ENCODE measurements at places on chromosomes 3 and 15.

- DNase-seq, result peak; percentile 53
Observed at GRCh38 chr15:89750560-89751542, at the start of gene MESP1. TSS of gene MESP1 (minus strand) at chr15:89751249. CDS start at chr15:89751231, 18 bp downstream.

DNA sequence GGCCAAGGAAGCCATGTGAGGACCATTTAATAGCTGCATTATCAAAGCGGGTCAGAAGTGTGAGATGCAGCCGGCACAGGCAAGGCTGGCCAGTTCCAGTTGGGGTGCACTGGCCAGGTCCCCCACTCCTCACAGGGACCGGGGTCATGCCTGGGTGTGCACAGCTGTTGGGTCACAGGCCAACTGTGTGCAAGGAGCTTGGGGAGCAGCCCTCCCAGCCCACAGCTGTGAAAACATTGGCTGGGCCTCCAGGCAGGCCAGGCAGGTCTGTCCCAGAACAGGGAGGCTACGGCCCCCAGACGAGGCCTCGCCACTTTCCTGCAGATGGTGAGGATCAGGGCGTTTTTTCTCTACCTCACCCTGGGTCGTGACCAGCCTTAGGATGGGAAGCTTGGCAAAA lies 521.0 kb downstream of the NTRK3 start:
- DNase-seq, result no peak

DNA sequence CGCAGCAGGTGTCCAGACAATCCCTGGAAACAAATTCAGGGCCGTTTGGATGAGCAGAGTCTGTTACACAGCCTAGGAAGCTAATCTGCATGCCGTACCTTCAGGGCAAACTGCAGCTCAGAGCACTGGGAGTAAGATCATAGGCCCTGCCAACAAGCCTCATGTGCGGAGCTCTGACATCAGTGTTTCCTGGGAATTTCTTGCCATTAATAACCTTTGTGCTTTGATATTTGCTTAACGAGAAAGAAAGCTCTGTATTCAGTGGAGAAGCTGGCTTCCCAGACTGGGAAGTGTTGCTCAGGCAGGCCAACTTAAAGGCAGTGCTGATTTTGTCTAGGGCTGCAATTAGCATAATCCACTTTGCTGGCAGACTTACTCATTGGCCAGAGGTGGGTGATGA lies 116.1 kb upstream of the KLHL25 start:
- DNase-seq, result no peak

- DNase-seq, result no peak
Observed at GRCh38 chr3:100769693-100770092, 60.4 kb downstream of the TFG start.

DNA sequence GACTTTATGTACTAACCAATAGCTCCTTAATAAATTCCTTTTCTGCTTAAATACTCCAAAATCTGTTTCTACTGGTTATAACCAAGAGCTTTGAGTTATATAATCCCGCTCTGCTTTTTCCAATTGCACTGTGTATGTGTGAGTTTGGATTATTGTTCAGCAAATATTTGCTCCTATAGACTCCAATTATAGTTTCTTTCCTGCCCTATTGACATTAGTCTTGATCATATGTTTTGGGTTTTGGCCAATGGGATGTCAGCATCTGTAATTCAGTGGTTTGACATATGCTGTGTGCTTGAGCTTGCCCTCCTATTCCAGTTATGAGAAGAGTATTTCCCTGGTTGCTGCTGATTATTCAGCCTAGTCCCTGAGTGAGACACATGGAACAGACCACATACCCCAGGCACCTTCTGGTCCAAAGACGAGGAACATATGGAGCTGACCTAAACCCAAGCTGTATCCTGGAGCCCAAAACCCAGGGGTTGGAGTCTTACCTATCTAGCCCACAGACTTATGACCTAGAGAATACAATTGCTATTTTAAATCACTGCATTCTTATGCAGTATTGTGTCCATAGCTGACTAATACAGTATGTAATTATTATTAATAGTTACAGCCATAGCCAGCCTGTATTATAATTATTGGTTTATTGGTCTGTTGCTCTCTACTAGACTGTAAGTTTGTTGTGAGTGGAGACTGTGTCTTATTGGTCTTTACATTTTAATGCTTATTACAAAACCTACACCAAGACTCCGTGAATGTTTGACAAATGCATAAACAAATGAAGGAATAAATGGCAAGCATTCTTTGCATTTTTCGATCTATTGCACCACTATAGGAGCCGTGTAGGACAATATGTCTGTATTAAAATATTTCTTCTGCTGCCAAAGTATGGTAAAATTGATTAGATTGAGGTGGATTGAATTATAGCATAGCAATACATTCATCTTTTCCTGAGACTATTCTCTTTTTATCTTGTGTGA lies 11.7 kb upstream of the ZNF280D start:
- no peak for DNase-seq

GRCh38 chr3:172210355-172210754 lies 171.0 kb downstream of the FNDC3B start:
- no peak for DNase-seq

GRCh38 chr3:1955170-1955569 lies 143.5 kb upstream of the CNTN4 start:
- DNase-seq, result no peak

- DNase-seq, result no peak
Observed at GRCh38 chr15:65083262-65083701, 6.7 kb downstream of the KBTBD13 start.

- DNase-seq, result no peak
Observed at GRCh38 chr3:132290833-132291232, 26.4 kb upstream of the ACP3 start.

DNA sequence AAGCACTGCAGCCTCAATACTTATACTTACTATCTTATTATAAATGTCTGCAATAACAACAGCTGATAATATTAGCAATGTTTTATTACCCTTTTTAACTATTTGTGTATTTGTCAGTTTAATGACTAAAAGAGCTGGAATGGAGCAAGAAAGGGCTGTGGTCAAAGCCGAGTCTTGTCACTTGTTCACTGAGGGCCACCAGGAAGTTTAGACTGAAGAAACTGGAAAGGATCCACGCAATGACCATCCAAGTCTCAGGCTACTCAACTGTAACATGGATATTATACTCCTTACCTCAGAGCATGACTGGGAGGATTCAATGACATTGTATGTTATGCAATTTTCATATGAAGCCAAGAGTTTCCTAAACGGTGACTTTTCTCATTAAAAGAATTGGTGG lies 90.4 kb downstream of the TJP1 start:
- no peak for DNase-seq

GRCh38 chr3:194640829-194641228 lies 7.6 kb upstream of the TMEM44 start:
- DNase-seq, result peak; percentile 6

DNA sequence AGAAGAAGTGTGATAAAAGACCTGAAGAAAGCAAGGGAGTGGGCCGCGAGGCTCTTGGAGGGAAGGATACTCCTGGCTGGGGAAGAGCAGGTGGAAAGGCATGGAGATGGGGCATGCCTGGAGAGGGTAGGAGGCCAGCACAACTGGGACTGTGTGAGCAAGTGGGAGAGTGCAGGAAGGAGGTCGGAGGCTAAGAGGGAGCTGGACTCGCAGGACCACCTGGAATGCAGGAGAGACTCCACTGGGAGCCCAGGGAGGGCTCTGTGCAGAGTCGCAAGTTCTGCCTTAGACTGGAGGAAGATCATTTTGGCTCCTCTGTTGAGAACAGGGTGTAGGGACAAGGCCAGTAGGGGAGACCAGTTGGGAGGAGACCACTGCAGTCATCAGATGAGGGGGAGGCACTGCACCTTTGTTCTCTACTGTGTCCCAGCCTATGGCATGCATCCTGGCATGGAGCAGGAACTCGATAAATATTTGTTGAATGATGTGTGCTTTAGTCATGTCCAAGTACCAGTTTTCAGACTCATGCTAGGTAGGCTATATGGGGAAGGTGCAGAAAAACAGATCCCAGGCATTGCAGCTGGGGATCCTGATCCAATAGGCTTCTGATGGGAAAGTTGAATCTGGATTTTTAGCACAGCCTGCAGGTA lies 13.7 kb downstream of the FAM107A start:
- no peak for DNase-seq

DNA sequence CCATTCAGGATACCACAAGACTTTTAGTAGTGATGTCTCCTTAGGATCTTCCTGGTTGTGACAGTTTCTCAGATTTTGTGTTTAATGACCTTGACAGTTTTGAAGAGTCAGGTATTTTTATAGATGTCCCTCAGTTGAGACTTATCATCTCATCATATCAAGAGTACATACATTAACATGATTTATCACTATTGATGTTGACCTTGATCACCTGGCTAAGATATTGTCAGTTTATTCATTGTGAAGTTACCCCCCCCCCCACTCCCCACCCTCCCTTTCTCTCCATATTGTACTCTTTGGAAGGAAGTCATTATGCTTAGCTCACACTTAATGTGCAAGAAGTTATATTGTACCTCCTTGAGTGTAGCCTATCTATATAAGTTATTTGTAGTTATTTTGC lies 42.9 kb downstream of the MGA start:
- no peak for DNase-seq

DNA sequence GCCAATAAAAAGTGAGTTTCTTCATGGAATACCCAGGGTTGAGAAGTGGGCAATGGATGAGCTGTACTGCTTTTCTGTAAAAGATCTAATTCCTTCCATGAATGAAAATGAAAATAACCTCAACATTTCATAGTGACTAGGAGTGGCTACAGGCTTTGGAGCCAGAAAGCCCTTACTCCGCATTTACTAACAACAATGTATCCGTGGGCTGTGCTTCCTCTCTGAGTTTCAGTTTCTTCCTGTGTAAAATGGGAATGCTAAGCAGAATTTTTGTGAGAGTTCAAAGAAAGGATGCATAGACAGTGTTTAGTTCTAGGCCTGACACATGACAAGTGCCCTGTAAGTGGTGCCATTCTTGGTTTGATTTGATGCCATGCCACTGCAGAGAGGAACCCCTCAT lies 47.5 kb upstream of the TM4SF1 start:
- no peak for DNase-seq

GRCh38 chr3:96776818-96777217 lies 37.6 kb upstream of the EPHA6 start:
- DNase-seq, result no peak

- DNase-seq, result no peak
Observed at GRCh38 chr3:49341996-49342395, 2.1 kb upstream of the USP4 start.

DNA sequence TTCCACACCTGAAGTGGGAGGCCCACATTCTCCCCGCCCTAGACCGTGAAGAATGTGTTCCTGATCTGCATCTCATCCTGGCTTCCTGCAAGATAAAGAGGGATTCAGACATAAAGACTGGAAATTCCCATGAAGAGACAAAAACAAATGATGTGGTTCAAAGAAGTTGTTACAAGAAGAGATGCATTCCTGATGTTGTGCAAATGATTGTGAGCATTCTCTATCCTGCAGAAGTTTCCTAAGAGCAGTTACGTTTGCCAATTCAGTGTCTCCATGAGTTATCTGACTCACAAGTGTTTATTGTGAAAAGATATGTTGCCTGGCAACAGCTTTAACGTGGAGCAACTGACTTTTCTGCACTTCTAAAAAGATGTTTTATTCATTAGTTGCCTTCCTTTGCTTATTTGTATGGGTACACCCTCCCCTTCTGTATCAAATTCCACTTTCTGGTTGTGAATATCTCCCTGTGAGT lies 107.8 kb downstream of the ZIC4 start:
- no peak for DNase-seq

- DNase-seq, result no peak
Observed at GRCh38 chr3:55818485-55818884, 331.4 kb upstream of the WNT5A start.

DNA sequence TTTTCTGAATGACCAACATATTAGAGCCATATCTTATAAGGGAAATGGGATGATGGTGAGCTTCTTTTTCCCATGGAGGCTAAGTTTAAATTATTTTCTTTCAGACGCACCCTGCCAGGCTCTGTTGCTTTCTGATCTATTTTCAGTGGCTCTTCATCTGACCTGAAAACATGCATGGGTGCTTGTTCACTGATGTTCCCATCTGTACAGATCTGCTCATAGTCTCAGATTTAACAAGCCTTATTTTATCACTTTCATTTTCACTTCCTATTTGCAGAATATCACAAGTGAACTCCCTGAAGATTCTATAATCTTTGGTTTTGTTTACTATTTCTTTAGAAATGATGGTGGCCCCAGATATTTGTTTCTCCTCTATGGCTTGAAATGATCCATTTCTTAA lies 31.1 kb upstream of the SUCLG2 start:
- DNase-seq, result no peak

- DNase-seq, result no peak
Observed at GRCh38 chr3:143124601-143125520, 5.3 kb downstream of the CHST2 start.

- no peak for DNase-seq
Observed at GRCh38 chr3:176958560-176958959, 238.7 kb downstream of the TBL1XR1 start.

GRCh38 chr3:2536575-2536974 lies 437.9 kb downstream of the CNTN4 start:
- DNase-seq, result no peak

- DNase-seq, result no peak
Observed at GRCh38 chr15:29064290-29064689, 178.5 kb downstream of the APBA2 start.

DNA sequence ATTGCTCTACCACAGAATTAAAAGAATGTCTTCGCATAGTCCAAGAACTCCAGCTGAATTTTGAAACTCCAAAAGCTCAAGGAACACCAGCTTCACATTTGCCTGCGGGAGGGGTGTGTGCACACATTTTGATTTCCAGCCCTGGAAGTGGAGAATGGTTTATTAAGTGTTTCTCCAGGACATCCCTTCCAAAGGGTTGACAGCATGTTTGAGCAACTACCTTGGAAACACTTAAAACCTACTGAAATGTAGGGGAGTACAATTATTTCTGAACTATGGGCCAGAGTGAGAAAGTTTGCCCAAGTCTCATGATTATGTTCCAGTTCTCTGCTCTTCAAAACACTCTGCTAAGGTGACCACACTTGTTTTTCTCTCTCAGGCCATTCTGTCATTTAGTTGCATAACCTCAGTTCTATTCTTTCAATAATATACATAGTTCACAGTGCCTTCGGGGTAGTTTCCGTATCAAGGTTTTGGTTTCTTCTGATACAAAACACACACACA lies 7.9 kb downstream of the ACP3 start:
- DNase-seq, result no peak

DNA sequence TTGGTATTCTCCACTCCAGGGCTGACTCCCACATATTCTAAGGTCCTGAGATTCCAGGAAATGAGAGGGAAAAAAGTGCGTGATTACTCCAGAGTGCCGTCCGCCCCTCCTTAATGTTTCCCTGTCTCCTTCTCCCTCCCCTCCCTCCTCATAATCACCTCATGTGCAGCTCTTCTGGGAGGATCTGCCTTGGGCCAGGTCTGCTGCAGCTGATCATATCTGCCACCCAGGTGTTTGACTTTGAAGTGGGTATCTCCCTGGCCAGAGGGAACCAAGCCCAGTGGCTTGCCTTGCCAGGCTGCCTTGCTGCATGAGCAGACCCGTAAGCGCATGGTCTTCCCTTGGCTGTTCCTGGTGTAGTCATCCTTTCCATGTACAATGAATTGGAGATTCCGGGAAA lies 28.1 kb upstream of the LRTM1 start:
- no peak for DNase-seq

- DNase-seq, result no peak
Observed at GRCh38 chr3:181006541-181006940, 17.0 kb upstream of the DNAJC19 start.

- no peak for DNase-seq
Observed at GRCh38 chr3:38644016-38644661, 5.3 kb downstream of the SCN5A start.

GRCh38 chr3:16888785-16889607 lies 4.2 kb downstream of the PLCL2 start:
- no peak for DNase-seq

All from stimulated activated CD8-positive, alpha-beta memory T cell treated with anti-CD3 and anti-CD28 coated beads, Interleukin-4, amount 100 ng/mL, for 4 hours (primary cell).